Stimulated activated CD4-positive, alpha-beta T cell treated with anti-CD3 and anti-CD28 coated beads, TNF-alpha, amount 100 ng/mL, for 24 hours (primary cell): ENCODE measurements at places on chromosomes 12 and 14.

GRCh38 chr14:89607453-89607852 is 190.4 kb upstream of the FOXN3 start:
- no peak for DNase-seq

DNA sequence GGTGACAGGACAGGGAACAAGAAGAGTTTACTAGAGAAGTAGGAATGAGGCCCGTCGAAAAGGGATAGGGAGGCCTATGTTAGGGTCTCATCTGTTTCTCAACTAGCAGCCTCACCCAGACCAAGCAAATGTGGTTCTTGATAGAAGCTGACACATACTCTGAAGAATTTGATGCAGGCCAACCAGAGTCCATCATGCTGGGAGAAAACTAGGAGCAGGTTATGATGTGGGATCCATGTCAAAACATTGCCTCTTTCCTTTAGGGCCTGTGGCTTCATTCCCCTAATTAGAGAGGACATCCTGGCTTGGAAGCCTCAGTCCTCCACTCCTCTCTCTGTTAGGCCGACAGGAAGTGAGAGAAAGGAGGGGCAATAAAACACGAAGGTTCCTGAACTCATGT is 122.8 kb downstream of the NTF3 start:
- DNase-seq, result no peak

DNA sequence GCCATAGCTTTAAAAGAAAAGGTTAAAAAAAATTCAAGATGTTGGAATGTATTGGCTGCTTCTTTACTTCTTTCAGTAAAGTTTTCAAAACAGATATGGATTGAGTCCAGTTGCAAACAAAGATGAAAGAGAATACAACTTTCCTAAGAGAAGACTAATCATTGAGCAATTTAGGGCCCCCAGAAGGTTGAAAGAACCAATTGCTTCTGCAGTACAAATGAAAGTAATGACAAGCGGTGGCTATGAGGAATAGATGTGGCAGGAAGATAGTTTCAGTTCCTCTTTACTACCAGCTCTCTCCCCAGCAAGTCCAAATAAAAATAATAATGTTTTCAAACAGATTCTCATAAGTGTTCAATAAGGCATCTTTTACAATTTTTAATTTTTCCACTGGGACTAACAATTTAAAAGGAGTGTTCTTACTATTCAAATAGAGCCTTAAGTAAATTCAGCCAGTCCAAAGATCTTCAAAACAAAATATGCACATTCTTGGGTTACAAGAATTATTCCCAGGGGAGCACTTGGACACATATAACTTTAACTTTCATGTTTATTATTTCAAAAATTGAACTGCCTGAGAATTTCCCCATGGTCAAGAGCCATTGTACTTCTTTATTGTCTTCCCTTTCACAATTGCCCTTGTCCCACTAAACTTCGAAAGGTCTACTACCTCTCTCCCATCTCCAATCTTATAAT is 62.3 kb upstream of the PPP1R12A start:
- no peak for DNase-seq

DNA sequence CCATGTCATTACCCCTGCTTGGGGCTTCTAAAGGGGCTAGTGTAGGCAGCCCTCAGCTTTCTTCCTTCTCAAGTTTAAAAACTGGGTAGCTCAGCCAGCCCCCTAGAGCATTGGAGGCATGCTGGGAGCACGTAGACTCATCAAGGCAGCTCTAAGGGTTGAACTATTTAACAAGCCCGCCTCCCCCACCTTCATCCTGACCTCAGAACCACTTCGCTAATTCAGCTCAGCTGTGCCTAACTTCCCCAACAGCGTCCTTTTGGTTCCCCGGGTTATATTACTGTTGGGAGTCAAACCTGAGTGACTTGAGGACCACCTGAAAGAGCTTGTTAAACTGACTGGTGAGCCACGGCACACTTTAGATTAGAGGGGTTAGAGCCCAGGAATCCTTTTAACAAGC is 30.1 kb downstream of the MAX start:
- no peak for DNase-seq
